Stimulated activated CD8-positive, alpha-beta memory T cell treated with anti-CD3 and anti-CD28 coated beads, Interleukin-4, amount 100 ng/mL, for 1 hour (primary cell): ENCODE measurements at places on chromosomes 16 and 17.

GRCh38 chr17:10215286-10215685, 16.9 kb upstream of the GAS7 start:
- DNase-seq: no peak

DNA sequence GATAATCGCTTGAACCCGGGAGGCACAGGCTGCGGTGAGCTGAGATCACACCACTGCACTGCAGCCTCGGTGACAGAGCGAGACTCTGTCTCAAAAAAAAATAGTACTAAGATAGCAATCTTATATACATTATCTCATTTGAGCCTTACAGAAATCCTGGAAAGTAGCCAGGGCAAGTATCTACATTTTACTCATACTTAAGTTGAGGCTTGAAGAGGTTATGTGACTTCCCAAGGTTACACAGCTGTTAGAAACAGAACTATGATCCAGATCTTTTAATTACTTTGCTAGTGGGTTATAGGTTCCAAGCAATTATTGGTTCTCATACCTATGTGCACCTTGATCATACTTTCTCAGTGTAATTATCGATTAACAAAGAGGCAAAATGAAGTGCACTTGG, 15.4 kb downstream of the C17orf78 start:
- DNase-seq: no peak

DNA sequence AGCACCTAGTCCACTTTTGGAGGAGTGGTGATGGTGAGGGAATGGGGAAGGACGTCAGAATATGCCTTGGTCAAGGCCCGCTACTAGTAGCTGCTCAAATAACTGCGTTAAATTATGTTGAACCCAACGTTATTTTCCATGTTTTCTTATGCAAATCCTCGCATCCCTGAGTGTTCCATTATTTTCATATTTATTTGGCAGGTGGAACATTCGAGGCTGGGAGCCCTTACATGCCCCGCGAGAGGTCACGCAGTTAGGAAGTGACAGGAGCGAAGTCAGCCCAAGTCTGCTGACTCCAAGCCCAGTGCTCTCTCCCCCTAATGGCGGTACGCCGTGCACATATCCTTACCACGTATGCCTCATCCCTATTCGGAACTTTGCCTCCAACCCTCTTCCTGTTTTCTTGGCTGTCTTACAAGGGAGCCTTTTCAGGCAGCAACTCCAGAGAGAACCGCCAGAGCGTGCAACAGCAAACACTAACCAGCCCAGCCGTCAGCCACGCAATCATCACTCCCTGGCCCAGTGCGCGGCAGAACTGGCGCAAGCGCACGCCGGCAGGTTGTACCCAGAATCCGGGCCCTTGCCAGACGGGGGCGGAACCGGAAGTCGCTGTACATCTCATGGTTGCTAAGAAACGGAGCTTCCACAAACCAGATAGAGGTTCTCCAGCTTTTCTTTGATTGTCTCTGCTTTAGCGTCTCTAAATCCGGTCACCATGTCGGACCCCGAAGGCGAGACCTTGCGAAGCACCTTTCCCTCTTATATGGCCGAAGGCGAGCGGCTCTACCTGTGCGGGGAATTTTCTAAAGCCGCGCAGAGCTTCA, at the start of gene ODAD4:
TSS of gene ODAD4 (plus strand) at position 609 of the 824 bp plus-strand sequence. CDS start at position 716, 107 bp downstream.
- peak; percentile 92 for DNase-seq

DNA sequence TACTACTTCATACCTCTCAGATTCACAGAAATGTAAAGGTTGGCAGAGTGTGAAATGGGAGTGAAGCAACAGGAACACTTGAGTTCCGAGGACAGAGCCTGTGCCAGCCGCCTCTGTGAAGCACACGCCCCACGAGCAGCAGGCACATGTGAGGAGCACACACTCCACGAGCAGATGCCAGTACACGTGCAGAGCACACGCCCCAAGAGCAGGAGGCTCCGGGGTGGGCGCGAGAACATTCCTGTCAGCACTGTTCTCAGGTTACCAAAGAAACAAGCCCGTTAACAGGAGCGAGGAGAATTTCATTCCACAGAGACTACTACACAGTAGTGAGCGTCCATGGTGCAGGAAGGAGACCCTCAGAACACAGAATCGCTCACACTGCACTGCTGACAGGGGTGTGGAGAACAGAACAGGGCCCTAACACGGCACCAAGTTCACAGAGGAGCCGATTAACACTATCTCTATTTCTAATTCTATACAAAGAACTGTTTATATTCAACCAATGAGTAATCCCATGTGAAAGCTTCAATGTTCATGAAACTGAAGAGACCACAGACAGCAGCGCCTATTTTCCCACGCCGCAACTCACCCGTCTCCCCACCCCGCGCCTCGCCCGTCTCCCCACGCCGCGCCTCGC, 40.1 kb downstream of the KLHDC4 start:
- no peak for DNase-seq

- no peak for DNase-seq
Measured at GRCh38 chr16:57960826-57961472, 10.0 kb downstream of the CNGB1 start.

- DNase-seq: no peak
Measured at GRCh38 chr17:66304304-66305174, 2.1 kb downstream of the PRKCA start.

- DNase-seq: no peak
Measured at GRCh38 chr17:13429201-13429600, 172.5 kb downstream of the HS3ST3A1 start.

DNA sequence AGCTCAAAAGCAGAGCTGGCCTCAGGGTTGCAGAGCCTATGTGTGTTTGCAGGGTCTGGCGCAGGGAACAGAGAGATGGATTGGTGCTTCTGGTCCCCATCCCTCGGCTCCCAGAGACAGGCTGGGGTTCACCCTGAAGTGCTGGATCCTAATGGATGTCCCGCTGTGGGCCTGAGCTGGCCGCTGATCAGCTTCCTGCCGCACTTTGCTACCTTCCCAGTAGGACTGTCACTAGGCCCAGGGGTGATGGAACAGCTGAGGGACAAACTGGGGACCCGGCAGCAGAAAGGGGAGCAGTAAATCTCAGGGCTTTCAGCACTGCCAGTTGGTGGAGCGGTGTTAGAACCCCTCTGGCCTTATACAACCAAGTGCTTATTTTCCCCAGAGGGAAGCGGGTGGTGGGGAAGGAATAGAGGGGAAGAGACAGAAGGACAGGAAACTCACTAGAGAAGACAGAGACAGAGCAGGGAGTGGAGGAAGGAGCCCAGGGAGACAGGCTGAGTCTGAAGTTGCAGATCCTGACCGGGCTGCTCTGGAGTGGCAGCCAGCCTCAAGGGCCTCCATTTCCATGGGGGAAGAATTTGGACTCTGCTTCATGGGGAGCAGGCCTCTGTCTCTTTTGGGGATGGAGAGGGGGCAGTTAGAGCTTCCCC, 78.6 kb downstream of the MRM1 start:
- DNase-seq: no peak

DNA sequence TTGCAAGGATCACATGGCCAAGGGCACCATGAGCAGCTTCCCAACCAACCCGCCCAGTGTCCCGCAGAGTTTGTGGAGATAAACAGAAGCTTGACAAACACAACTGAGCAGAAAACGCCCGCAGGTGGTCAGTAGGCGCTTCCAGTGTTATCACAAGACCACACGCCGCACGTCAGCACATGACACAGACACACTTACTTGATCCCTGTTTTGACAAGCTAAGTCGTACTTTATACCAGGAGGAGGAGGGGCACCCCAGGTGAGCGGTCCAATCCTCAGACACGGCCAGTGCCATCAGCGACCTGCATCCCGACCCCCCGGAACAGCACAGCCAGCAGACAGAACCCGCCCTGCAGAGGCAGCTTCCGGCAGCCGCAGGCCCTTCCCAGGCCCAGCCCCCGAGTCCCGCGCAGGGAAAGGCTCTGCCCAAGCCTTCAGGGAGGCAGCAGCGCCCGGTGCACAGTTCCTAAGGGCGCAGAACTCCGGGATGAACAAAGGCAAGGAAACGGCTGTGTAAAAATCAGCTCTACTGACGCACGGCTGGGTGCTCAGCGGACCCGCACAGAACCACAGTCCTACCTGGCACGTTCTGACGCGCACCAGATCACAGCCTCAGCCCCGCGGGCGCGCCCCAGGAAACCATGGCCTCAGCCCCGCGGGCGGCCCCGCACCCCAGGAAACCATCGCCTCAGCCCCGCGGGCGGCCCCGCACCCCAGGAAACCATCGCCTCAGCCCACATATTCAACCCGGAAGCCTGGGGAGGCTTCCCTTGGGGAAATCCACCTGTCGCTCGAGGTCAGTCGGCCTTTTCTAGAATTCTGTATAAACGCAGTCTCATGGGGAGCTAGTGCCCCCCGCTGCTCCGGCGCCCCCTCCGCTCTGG, 27.8 kb downstream of the AXIN1 start:
- DNase-seq: peak; percentile 28
